Esophagus muscularis mucosa (tissue), 4 donors: ENCODE measurements at places on chromosomes 12 and 14. TPM values are rescaled to one million over a fixed set of nuclear protein-coding genes. Genes with fewer than 3 reads are reported as not detected.

Gene TAS2R43
- 1.2 TPM for total RNA-seq

Gene IFNG
- total RNA-seq, result not detected

Gene ANKS1B
- total RNA-seq, result 21.4 TPM

Gene IGFBP6
- total RNA-seq, result 811 TPM

Gene NIN
- total RNA-seq, result 32.8 TPM

Gene PRB2
- not detected for total RNA-seq

Gene GRIN2B
- total RNA-seq, result under 0.01 TPM

Gene OAS3
- total RNA-seq, result 9.3 TPM

Gene NFATC4
- 56.7 TPM for total RNA-seq

Gene GPRC5D
- total RNA-seq, result 0.84 TPM

Gene CAND1
- total RNA-seq, result 85.3 TPM

Gene PIP4K2C
- 30.3 TPM for total RNA-seq

Gene PPP4R4
- 0.34 TPM for total RNA-seq

Gene ERGIC2
- 46.3 TPM for total RNA-seq

Gene OTX2
- total RNA-seq, result not detected

Gene UBR7
- 27.5 TPM for total RNA-seq

Gene LMNTD1
- total RNA-seq, result 1.2 TPM

Gene KRT74
- total RNA-seq, result not detected

Gene YLPM1
- total RNA-seq, result 33.4 TPM

Gene OLR1
- 1.2 TPM for total RNA-seq

Gene TIMELESS
- 2.3 TPM for total RNA-seq

Gene BATF
- 37.3 TPM for total RNA-seq

Gene KRT82
- not detected for total RNA-seq

Gene ADCY6
- 35.5 TPM for total RNA-seq

Gene LALBA
- not detected for total RNA-seq

Gene FGD4
- total RNA-seq, result 29.7 TPM

Gene GTF2H3
- 24.3 TPM for total RNA-seq

Gene PDE3A
- total RNA-seq, result 114 TPM

Gene GLIPR1
- total RNA-seq, result 19.5 TPM

Gene CTSG
- 7.9 TPM for total RNA-seq

Gene FNTB
- 13.3 TPM for total RNA-seq

Gene OR4M1
- not detected for total RNA-seq

Gene RND1
- total RNA-seq, result 6.5 TPM
